Colonic mucosa (tissue), 4 donors: ENCODE measurements at places on chromosomes 4 and X. TPM values are rescaled to one million over a fixed set of nuclear protein-coding genes. Genes with fewer than 3 reads are reported as not detected.

DNA sequence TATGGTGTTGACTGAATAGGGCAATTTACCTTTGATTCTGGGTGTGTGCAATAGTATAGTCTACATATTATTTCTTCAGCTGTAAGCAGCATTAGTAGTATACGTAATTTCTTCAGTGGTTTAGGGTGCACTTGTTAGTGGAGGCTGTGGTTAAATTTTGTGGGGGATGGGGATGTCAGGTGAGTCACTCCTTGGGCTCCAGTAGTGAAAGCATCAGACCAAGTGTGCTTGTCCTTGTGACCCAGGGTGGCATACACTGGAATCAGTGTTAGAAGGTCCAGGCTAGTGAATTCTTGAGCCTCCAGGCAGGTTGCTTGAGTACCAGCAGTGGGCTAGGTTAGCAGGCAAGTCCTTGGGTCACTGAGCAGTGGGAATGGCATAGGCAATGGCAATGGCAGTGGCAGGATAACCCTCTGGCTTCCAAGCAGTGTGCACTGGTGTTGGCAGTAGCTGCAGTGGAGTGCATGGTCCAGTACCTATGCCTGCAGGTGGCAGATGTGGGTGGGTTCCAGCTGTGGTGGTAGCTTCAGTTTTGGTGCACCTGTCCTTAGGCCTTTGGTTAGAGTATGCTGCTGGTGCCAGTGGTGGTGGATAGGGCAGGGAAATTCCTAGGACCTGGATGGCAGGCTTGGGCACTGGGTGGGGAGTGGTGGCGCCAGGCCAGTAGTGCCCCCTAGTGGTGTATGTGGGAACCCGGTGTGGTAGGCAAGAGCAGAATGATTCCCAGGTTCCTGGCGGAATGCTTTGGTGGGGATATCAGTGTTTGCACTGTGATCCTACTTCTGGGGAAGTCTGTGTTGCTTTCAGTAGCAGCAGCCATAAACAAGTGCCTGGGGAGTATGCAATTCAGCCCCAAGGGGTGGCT is 531.0 kb downstream of the SMARCA1 start:
- H3K4me3 ChIP-seq, result no peak overlapping the region
- no peak overlapping the region for H3K27ac ChIP-seq
- H3K4me1 ChIP-seq, result no peaks in the 10 kb centered on the region
- no peak for DNase-seq
- no peaks in the 10 kb centered on the region for H3K27me3 ChIP-seq

SH3RF1 gene
- total RNA-seq, result 50.2 TPM

NHSL2 gene
- 1.0 TPM for total RNA-seq

GRCh38 chr4:159925770-159926169 is 822.9 kb downstream of the RAPGEF2 start:
- H3K27ac ChIP-seq, result no peak overlapping the region
- H3K4me3 ChIP-seq, result no peak overlapping the region
- H3K4me1 ChIP-seq, result no peaks in the 10 kb centered on the region
- no peaks in the 10 kb centered on the region for H3K27me3 ChIP-seq
- no peaks in the 10 kb centered on the region for H3K36me3 ChIP-seq

GRCh38 chr4:16206301-16206700 is 20.0 kb downstream of the TAPT1 start:
- H3K4me3 ChIP-seq, result no peak overlapping the region
- no peak for DNase-seq
- H3K36me3 ChIP-seq, result no peaks in the 10 kb centered on the region
- H3K27me3 ChIP-seq, result no peaks in the 10 kb centered on the region

DNA sequence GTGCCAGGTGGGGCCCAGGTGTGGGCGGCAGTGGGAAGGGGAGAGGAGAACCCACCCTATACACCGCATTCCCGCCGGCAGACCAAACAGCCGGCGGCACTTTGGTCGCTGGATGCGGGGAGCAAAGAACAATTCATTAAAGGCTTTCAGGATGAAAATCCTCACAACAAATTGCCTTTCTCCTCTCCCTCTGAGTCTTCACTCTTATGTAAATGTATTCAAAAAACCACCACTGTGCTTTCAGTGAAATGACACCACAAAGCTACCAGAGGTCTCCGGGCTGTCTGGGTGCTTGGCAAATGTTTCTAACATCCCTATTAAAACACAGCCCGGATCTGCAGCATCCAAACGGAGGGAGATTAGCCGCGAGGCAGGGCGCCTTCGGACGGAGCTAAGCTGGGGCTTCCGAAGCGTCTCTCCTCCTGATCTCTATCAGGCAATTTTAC is 171.8 kb upstream of the TBL1X start:
- peaks cover 11% of the 10 kb centered on the region for H3K27me3 ChIP-seq
- H3K36me3 ChIP-seq, result no peaks in the 10 kb centered on the region
- no peak overlapping the region for H3K4me3 ChIP-seq
- no peaks in the 10 kb centered on the region for H3K4me1 ChIP-seq
- no peak overlapping the region for H3K27ac ChIP-seq

DNA sequence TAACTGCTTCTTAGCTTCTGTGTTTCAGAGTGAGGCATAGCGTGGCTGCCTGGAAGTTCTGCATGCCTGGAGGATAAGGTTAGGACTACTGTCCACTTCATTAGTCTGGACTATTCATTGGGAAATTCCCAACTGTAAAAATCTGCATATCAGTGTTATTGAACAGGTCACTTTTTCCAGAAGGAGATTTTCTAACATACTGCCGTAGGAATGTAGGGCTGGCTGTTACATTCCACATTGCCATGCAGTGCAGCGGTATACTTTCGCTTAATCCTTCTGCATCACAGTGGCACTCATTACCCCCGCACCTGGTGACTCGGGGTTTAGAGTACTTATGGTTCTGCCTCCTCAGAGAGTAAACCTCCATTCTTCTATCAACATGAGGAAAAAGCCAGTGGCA is 104.6 kb downstream of the NPFFR2 start:
- H3K27me3 ChIP-seq, result no peaks in the 10 kb centered on the region
- no peaks in the 10 kb centered on the region for H3K4me1 ChIP-seq
- no peak overlapping the region for H3K27ac ChIP-seq
- DNase-seq, result no peak
- no peak overlapping the region for H3K4me3 ChIP-seq

GRCh38 chr4:80610199-80610598 is 274.7 kb downstream of the CFAP299 start:
- H3K27ac ChIP-seq, result no peak overlapping the region
- H3K4me1 ChIP-seq, result no peaks in the 10 kb centered on the region
- DNase-seq, result no peak
- H3K27me3 ChIP-seq, result no peaks in the 10 kb centered on the region

- no peak overlapping the region for H3K27ac ChIP-seq
- no peak overlapping the region for H3K4me3 ChIP-seq
- no peak for DNase-seq
These were observed 92.2 kb upstream of the PGRMC2 start for GRCh38 chr4:128379860-128380259.

- DNase-seq, result no peak
- H3K36me3 ChIP-seq, result no peaks in the 10 kb centered on the region
- no peak overlapping the region for H3K4me3 ChIP-seq
- H3K4me1 ChIP-seq, result no peaks in the 10 kb centered on the region
- H3K27ac ChIP-seq, result no peak overlapping the region
- H3K27me3 ChIP-seq, result no peaks in the 10 kb centered on the region
These were observed 231.5 kb upstream of the FMR1 start for GRCh38 chrX:147680251-147680650.

DNA sequence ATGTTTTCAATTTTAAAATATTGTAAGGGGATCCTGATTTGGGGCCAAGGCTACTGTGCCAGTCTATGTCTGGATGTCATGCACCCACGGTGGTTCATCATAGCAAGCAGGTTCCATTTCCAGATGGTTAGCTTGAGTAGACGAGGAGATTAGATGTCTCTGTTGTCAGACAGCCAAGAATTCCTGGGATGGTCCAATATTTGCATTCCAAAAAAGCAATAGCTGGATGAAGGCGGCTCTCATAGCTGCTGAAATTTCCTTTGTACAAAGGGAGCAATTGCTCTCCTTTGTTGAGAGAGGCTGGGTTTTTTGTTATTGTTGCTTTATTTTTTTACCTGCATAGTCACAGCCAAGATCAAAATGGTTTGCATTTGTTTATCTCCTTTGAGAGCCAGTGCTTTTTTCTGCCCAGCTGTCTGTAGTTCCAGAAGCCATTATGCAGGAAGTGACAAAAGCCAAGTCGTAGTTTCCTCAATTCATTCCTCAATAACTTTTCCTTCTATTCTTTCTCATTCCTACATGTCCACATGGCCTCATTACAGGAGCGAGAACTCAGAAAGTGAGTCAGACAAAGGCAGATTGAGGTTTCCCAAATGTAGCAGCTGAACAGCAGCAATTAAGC is 107.9 kb downstream of the MMRN1 start:
- H3K4me3 ChIP-seq, result no peak overlapping the region
- no peak overlapping the region for H3K27ac ChIP-seq
- H3K36me3 ChIP-seq, result no peaks in the 10 kb centered on the region

- H3K36me3 ChIP-seq, result no peaks in the 10 kb centered on the region
- no peaks in the 10 kb centered on the region for H3K4me1 ChIP-seq
- DNase-seq, result no peak
- no peaks in the 10 kb centered on the region for H3K27me3 ChIP-seq
- no peak overlapping the region for H3K27ac ChIP-seq
These were observed 91.1 kb upstream of the ANKRD50 start for GRCh38 chr4:124803641-124804040.

EXOC1L gene
- not detected for total RNA-seq

REPS2 gene
- total RNA-seq, result 17.6 TPM

GRCh38 chr4:25358515-25359275 is 18.4 kb upstream of the ANAPC4 start:
- no peaks in the 10 kb centered on the region for H3K27me3 ChIP-seq
- no peaks in the 10 kb centered on the region for H3K4me1 ChIP-seq
- no peaks in the 10 kb centered on the region for H3K36me3 ChIP-seq
- H3K27ac ChIP-seq, result no peak overlapping the region
